ENCODE measurements at places on chromosomes 16 and 17.

DNA sequence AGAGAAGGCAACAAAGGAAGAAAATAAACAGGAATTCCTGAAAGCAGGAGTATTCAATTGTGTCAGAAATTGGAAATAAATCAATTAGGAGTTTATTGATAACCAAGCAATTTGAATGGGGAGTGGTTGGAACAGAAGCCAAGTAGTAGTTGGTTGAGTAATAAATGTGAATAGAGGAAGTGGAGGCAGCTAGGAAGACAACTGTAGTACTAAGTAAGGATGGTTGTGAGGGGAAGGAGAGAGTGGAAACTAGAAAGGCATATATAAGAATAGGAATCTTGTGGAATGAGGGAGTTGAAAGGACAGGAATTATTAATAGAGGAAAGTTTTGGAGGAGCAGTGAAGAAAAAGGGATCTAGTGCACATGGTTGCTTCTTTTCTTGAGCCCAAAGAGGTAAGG is 34.4 kb downstream of the NFAT5 start:
- no peak for DNase-seq

DNA sequence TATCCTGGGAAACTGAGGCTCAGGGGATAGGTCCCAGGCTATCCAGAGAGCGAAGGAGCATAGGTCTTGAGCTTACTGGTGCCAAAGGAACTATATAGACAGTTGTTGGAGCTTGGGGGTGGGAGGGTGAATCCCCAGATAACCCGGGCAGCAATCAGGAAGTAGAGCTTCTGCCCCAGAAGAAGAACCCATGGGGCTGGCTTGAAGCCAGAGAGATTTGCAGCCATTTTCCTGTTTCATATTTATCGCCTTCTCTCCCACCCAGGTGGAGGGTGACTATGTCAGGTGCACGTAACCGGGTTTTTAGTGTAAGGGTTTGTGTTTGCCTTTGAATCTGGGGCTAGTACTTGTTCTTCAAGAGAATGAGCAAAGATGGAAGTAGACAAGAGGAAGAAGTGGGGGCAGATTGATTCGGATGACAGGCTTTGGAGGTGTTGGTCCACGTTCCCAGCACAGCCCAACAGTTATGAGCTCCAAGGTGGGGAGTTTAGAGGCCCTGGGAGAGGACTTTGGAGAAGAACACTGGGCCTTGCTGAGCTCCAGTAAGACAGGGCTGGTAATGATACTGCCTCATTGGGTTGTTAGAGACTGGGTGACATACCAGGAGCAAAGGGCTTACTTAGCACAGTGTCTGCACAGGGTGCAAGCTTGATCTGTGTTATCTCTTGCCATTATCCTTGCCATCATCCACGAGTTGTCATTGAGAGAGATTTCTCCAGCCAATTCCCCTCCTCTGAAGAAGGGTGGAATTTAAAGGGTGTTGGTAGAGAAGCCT is 145.6 kb downstream of the CCDC182 start:
- DNase-seq = no peak

- no peak for DNase-seq
These were observed 119.2 kb downstream of the RPTOR start for GRCh38 chr17:80663781-80664206.

DNA sequence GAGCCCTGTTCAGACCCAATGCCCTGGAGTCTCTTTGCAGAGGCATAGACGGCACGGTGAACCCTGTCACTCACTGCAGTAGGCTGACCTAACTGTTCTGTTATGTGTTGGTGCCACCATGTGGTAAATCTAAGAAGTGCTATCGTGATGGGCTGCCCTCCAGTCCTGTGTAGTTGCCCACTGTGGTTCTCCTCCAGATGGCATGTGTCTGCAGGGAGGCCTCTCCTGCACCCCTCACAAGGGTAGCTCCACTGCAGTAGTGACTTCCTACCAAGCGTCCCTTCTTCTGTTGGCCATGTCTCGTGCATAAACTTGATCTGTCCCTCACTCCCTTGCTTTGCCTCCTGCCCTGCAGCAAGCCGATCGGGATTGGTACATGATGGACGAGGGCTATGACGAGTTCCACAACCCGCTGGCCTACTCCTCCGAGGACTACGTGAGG is 5.8 kb downstream of the DHX38 start:
- no peak for DNase-seq

DNA sequence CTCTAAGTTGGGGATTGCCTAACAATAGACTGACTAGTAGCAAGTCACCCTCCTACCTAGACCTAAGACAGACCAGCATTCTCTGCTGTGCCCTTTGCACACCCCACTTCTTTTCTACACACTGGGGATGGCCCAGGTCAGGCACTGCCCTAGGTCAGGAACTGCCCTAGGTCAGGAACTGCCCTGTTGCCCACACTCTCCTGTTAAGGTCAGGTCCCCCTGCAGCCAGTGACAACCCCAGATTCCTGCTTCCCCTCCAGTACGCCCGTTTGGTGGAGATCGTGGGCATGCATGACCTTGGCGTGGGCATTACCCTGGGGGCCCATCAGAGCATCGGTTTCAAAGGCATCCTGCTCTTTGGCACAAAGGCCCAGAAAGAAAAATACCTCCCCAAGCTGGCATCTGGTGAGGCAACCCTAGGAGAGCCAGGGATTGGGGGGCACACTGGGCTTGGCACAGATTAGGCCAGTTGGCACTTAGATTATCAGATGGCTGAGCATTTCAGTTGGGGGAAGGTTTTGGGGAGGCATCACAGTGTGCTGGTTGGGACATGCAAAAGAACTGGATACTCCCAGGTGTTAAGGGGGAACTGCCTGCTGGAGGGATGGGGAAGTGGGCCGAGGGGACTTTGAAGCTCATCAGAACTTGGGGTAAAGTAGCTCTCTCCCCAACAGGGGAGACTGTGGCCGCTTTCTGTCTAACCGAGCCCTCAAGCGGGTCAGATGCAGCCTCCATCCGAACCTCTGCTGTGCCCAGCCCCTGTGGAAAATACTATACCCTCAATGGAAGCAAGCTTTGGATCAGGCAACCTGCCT is 1.7 kb downstream of the ACADVL start:
- no peak for DNase-seq

DNA sequence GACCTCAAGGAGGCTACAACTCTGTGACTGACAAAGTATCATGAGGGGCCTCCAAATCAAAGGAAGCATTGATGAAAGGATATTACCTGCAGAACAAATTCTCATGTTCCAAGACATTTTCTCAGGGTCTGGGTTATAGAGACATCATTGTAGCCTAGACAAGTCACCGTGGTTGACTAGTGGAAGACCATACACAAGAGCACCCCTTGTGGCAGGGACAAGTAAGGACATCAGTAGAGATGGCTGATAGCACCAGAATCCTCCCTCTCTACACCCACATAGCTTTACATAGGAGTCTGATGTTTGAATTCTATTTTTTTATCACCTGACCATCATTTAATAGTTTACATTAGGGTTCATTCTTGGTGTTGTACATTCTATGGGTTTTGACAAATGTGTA is 32.5 kb upstream of the CDH8 start:
- no peak for DNase-seq

DNA sequence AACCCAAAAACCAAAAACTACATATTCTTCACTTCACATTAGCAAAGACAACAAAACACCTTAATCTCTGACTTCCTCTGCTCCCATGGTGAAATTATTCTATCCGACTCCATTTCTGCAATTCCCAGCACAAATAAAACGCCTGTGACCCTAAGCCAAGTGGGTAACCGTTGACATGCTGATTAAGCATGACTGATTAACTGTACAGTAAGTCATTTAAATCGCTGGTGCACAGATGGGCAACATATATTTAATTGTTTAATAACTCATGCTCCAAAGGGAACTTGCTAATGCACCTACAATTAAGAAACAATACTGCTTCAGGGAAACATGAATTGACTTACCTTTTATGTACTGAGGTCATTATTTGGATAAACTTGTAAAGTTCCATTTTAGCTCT is 436.7 kb downstream of the KIF2B start:
- no peak for DNase-seq

GRCh38 chr17:19513897-19514488 is 19.7 kb upstream of the SLC47A1 start:
- peak; percentile 46 for DNase-seq

DNA sequence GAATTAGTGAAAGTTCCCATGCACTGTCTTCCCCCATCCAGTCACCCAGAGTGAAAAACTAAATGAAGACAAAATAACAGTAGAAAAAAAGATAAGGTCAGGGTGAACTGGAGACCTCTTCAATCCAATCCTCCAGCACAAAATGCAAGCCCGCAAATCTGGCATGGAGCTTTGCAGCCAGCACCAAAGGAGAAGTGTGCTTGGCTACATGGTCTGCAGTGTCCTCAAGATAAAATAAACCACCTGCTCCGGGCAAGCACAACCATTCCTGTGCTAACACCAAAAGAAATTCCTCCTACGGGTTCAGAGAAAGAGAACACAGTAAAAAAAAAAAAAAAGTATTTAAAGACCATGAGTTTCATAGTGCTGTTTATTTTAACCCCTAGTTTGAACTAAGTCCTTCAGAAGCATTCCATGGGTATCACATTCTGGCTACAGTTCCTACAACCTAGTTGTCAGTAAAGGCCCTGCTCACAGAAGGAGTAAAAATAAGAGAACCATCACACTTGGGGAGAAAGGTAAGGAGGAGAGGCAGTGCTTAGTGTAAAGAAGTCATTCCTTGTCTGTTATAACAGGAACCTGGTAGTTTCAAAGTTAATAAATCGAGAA is 109.1 kb downstream of the GAS7 start:
- no peak for DNase-seq

- DNase-seq = no peak
These were observed 104.4 kb downstream of the SHISA9 start for GRCh38 chr16:13005721-13006247.

Measured in stimulated activated CD8-positive, alpha-beta memory T cell treated with anti-CD3 and anti-CD28 coated beads, Interleukin-12 subunit alpha, Interleukin-12 subunit beta, amount 100 ng/mL, for 1 hour (primary cell).